ENCODE measurements at places on chromosomes 1 and 21.

DNA sequence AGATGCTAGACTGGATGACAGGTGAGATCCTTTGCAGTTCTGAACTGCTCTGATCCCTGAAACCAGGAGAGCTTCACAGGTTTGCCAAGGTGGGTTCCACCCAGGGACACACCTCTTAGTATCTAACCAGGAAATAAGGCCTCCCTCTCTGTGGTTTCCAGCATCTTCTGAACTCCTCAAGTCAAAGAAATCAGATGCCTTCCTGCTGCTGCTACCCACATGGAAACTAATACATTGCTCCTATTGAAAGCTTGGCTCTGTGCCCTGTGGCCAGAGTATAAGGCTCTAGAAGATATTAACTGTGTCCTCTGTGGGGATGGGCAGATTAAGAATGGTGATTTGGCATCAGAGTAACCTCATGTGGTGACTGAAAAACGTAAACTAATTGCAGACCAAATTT is 75.0 kb upstream of the MRPS6 start:
- no peak for DNase-seq

GRCh38 chr1:30639881-30640452 is 83.4 kb downstream of the MATN1 start:
- DNase-seq = no peak

DNA sequence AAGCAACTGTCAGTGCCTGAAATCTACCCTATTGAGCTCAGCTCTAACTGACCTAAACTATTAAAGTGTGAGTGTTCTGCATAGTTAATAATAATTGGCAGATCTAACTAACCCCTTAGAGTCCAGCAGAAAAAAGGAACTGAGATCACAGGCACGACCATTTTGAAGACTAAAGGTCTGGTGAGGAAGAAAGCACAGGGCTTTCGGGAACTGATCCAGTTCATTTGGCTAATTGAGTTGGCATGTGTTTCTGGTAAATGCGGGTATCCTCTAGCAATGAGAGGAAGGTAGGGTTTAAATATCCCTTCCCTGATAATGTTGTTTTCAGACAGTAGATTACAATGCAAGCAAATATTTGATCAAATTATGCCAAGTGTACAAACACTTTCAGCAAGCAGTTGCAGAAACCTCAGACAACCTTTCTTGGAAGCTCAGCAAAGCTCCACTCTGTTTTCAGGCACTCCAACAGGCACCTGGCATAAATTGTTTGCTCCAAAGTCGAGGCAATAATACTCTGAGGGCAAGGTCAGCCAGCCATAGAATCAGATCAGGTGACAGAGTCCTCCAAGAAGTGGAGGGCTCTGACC is 100.8 kb downstream of the KCNK1 start:
- DNase-seq = no peak

GRCh38 chr1:199297174-199297573 is 658.3 kb downstream of the PTPRC start:
- no peak for DNase-seq

- DNase-seq = peak; percentile 69
Observed at GRCh38 chr1:15430787-15431570, 7.3 kb upstream of the CTRC start.

DNA sequence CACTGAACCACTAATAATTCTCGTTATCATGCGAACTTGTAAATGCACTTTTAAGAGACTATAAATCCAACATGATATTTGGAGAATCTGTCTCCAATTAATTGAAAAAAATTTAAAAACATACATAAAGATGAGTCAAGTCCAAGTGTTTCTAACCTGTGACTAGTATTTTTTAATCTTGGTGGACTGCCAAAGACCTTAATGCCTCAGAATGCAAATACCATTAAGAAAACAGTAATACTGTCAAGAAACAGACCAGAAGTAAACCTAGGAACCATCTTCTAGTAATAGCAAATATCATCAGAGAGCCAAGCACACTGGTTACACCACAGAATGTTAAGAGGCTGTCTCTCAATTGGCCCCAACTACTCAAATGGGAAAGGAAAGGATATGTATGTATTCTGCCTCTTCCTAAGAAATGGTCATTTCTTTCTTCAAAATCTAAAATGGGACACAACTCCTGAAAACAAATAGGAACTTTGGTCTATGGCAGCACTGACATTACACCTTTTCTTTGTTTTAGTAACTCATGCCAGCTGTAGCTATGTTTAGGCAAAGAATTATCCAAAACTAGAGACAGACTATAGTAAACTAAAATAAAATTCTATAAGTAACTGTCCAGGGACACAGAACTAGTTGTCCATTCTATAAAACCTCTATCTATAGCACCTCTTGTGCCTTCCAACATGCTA is 15.8 kb downstream of the SCYL3 start:
- DNase-seq = no peak

- DNase-seq = no peak
Observed at GRCh38 chr1:209629621-209630382, 22.4 kb downstream of the LAMB3 start.

DNA sequence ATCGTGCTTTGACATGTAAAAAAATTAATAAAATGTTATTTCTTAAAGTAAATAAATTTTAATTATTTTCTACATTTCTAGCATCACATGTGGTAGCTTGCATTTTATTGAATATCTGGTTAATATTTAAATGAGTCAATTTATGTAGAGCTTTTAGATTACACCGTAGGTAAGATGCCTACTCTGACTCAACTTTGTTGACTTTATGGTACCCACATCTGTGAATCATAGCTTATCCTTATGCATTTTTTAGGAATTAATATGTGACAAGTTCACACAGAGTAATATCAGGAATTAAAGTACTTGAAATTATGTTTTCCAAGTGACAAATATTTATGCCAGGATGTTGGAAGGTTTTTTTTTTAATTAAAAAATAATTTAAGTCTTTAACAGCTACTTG is 120.7 kb downstream of the LEPR start:
- DNase-seq = no peak

DNA sequence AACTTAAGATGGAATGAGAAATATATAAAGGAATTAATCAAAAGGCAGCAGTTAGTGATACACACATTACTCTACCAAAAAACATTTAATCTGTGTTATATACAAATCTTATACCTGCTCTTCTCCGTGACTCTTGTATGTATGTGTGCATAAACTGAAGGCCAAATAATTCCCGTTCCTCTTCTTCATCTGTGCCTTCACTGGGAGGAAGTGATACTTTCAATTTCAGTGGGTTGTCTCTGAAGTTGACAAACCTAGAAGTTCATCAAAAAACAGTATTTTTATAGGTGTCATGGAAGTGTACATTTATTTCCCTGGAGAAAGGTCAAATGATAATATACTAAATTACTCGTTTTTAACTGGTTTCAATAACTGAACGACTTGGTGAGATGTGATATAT is 19.3 kb downstream of the TRMT13 start:
- no peak for DNase-seq

Measured in stimulated activated CD8-positive, alpha-beta memory T cell treated with anti-CD3 and anti-CD28 coated beads, Interleukin-7, amount 100 ng/mL, for 24 hours (primary cell).